ENCODE measurements at places on chromosomes 11 and 22.

DNA sequence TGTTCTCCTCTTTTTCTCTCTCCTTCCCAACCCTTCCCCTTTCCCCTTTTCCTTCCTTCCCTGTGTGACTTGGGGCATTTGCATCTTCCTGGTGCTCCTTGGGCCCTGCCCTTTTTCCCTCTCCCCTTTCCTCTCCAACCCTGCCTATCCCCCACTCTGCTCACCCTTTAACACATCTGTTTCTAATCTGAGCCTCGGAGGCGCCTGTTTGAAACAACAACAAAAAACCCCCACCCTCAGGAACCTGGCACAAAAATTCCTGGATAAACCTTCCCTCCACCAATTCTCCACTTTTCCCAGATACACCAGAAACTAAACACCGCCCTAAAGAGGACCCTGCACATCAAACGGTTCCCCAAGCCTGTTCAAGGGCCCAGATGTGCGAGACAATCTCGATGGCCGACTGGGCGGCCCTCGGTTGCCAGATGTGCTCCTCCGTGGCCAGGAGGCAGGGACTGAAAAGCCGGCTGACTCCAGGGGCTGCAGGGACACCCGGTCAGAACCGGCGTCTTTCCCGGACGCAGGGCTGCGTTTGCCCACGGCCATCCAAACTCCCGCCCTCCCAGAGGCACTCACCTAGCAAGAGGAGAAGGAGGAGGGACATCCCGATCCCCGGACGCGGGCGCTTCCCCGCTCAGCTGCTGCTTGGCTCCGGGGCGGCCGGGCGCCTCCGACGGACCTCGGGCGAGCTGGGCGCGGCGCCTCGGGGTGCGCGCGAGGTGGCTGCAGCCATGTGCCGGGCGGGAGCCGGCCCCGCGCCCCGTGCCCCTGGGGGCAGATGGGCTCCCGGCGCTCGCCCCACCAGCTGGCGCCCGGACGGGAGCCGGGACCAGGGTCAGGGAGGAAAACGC is 486 bp downstream of the CLMP start:
- DNase-seq: no peak

DNA sequence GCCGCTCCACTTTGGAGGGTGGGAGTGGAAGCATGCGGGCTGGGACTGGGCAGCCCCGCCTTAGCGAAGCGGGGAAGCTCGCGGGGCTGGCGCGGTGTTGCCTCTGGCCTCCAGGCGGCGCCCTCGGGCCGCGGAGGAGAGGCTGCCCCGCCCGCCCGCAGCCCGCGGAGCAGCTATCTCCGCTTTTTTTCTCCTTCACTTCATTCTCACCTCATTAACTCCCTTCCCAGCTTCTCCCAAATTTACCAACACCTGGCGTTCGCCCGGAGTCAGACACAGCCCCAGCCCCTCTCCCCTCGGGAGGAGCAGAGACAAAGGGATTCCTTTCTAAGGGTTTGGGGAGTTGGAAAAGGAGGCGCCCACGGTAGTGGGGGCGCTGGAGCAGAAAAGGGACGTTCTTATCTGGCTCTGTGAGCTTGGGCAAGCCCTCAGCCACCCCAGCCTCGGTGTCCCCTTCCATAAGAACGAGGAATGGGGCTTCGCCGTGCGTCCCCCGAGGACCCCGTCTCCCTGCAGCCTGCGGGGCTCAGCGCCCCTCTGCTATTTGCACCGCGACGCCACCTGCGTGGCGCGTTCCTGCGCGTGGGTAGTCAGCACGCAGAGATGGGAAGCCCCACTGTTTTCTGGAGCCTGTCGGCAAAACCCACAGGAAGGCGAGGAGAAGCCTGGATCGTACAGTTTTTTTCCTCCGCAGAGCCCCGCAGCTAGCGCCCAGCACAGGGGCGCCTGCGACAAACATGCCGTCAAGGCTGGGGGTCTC is 1.5 kb upstream of the WNT11 start:
- peak; percentile 58 for DNase-seq

DNA sequence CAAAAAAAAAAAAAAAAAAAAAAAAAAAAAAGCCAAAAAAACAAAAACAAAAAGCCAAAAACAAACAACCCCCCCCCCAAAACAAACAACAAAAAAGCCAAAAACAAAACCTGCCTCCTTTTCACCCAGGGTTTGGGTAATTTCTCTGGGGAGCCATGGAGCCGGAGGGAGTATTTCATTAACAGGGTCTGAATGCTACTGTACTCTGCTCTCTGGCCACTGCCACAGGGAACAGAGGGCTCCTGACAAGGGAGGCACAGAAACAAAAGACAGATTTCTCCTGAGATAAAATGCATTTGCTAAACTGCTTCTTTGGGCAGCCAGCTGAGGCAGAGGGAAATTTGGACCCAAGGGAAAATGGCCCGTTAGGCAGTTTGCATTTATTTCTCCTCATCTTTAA is 266.0 kb upstream of the SYN3 start:
- no peak for DNase-seq

GRCh38 chr11:57368106-57368844 is 12.7 kb downstream of the PRG3 start:
- no peak for DNase-seq

DNA sequence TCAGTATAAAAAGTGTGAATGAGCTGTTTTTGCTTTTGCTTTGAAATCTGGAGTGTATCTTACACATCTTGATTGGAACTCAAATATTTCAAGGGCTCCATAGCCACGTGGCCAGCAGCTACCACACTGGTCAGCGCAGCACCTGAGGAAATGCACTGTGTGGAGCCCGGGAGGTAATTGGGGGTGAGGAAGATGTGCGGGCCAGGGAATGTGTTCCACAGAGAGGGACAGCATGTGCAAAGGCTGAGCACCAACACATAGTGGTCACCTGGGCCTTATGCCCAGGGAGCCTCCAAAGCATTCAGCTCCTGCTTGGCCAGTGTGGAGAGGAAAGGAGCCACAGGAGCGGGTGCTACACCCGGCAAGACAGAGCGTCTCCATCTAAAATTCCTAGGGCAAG is 20.8 kb downstream of the RELT start:
- DNase-seq: no peak

DNA sequence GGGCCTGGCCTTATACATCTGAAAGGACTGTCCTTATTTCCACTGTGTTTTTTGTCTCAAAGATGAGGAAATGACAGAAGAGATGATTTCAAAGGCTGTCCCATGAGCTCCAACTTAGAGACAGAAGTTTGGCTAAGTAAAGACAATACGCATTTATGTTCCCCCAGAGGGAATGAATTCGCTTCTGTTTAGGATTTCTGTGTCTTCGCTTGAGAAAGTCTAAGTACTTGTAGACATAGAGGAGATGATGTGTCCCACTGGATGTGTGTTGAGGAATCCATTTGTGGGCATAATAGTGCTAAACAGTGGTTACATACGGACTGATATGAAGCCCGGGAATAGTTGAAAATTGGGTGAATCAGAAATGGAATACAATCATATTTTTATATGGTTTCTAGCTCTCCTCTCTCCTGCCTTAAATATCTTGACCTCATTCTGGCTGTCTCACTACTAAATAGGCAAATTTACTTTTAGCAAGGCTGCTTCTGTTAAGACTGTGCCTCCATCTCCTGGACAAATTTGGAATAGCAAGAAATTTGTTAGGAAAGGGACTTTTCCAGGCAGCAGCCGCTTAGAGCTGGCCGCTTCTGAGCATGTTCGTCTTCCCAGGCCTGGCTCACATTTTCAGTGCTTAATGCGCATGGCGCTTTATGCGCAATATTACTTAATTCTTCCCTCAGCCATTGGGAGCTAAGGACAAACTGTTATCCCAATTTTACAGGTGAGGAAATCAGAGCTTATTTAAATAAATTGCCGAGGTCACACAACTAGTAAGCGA is 1.9 kb upstream of the PEX26 start:
- peak; percentile 82 for DNase-seq

- DNase-seq: no peak
Observed at GRCh38 chr11:66192181-66192863, 76.1 kb upstream of the RAB1B start.

GRCh38 chr11:39683951-39684554 is 1775.4 kb downstream of the LRRC4C start:
- no peak for DNase-seq

- no peak for DNase-seq
Observed at GRCh38 chr11:29027436-29027835, 919.2 kb downstream of the METTL15 start.

DNA sequence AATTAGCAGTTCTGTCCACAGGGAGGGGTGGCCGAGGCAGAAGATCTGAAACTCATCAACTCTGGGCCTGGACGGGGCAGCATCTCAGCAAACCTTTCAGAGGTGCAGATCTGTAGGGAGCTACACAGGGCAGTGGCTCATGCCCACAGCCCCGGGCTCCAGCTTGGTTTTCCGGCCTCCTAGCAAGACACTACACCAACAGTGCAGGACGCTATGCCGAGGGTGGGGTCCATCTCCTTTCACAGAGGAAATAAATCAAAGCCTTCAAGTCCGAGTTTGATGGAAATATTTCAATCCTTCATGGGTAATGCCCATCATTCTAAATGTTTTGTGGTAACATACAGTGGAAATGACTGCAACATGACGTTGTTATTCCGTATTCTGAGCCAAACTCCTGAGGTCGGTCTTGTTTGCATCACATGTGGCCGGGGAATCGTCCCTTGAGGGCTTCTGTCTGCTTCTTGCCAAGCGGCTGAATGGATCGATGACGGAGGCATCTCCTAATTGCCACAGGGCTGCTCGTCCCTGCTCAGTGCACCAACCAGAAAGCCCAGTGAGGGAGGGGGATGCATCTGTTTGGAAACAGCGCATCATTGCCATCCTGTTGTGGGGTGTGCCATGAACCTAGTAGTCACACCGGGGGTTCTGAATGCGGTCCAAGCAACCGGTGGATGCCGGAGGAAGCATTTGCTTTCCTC is 30.0 kb downstream of the LINC01488 start:
- no peak for DNase-seq

DNA sequence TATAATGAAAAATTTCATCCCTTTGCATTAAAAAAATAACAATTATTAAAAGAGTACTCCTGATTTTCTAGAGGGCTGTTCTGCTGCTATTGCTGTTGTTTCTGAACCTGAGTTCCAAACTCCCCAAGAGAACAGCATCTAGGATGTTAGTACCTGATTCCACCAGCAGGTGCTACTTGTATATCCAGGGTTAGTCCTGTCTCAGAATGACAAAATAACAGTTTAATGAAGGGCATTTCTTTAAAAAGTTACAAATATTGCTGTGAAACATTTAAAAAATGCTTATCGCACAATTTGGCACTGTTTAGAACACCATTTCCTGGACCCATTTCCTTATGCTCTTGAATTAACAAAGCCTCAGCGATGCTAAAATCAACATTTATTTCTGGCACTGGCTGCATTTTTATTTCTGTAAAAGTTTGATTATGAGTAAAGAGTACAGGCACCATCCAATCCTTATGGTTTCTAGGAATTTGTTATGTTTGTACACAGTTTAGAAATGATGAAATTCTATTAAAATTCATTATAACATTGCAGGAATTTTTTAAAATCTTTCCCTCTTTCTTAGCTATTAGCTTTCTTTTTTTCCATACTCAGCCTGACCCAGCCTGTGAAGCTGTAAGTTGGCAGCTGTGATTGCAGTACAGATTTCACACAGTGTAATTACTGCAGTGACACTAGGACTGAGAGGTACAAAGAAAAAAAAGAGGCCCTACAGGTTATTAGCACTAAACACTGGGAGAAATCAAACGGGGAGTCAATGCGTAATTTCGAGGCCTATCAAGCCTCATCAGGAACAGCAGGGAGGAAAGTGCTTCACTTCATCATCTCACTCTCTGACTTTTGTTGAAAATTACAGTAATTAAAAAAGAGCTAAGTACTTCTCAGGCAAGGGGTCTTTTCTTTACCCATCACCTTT is 208.8 kb downstream of the DCDC1 start:
- no peak for DNase-seq

DNA sequence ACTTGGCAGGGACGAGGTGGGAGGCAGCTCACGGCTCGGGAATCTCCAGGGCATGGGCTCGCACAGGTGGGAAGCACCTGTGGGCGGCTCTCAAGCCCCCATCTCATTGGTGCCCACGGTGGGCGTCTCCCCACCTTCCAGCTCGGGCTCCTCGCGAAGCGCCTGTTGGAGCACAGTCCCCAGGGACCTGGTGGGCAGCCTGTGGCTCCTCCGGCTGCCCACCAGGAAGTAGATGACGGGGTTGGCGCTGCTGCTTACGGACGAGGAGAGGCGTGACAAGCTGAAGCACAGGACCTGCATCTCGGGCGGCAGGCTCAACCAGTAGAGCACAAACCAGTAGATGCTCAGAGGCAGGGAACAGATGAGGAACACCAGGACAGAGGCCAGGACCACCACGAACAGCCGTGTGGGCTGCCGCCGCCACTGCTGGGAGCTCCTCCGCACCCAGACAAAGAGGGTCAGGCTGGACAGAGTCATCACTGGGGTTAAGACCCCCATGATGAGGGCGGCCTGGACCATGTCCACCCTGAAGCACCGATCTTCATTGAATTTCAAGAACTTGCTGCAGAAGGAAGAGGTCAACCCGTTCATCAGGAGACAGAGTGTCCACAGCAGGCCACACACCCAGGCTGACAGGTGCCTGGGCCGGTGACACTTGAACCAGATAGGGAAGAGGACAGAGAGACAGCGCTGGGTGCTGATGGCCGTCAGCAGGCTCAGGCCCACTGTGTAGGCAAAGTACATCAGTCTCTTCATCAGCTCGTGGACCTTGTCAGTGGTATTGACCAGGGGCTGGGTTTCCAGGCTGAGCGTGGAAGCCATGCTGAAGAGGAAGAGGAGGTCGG is 633 bp downstream of the MRGPRD start:
- no peak for DNase-seq

- no peak for DNase-seq
Observed at GRCh38 chr22:46770726-46771125, 8.3 kb downstream of the TBC1D22A start.

- no peak for DNase-seq
Observed at GRCh38 chr11:73405146-73405510, 28.9 kb downstream of the RELT start.

DNA sequence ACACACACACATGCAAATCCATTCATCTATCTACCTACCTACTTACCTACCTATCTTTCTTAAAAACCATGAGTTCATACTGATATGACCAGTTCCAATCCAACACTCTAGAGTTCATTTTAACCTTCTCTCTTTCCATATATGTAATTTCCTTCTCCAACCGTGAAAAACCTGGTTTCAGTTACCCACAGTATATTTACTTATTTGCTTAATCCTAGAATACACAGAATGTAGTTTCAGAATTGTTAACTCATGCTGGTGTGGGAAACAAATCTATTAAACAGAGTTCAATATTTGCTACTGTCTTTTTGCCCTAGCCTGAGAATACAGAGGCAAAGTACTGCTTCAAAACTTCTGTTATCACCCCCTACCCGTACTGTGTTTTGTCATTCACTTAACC is 101.3 kb downstream of the RRM1 start:
- no peak for DNase-seq

All from SHP77 treated with DMSO at 0.1 percent for 48 hours (cell line).